ENCODE measurements at places on chromosomes 12 and 14.

DNA sequence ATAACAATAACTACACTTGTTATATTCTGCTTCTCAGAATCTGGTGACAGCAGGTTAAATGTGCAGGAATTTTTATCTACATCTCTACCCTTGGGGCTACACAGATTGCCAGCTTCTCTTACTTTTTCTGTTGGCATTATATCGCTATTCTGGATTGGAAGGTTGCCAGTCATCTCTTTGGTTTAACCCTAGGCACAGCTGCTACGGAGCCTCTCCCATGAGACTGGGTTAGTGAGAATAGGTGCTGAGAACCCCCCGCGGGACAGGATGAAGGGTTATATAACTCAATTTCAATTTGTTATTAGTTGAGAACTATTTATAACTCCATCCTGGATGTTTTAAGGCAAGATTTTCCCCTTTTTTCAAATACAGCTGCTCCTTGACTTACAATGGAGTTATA is 73.1 kb downstream of the ACADS start:
- no peak for DNase-seq
- no peaks in the 10 kb centered on the region for H3K36me3 ChIP-seq
- peaks cover 4% of the 10 kb centered on the region for H3K4me1 ChIP-seq
- no peaks in the 10 kb centered on the region for H3K27me3 ChIP-seq
- H3K27ac ChIP-seq, result no peak overlapping the region

DNA sequence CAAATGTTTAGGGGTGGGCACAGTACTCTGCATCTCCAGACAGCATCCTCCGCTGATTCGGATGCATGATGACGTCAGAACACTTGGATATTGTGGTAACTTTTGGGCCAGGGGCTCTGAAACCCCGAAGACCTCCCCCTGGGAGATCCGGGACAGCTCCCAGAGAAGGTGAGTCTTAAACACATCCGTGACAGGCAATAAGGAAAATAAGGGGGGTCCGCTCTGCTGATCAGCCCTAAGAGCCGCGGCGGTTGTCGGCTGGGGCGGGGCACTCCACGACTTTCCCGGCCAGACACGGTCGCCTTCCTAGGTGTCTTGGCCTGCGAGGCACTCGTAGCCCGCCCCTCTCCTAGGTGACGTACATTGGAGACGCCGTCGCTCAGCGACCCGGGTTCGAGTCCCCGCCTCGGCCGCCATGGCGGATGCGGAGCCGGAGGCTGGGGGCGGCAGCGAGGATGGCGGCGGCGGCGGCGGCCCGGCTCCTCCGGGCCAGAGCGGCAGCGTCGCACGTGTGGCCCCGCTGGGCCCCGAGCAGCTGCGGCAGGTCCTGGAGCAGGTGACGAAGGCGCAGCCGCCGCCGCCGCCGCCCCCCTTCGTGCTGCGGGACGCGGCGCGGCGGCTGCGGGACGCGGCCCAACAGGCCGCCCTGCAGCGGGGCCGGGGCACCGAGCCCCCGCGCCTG is at the start of gene ZNF839:
Gene ZNF839 (plus strand): TSS at position 396 of the 682 bp plus-strand sequence. CDS start 20 bp downstream, at position 416.
- DNase-seq, result peak; percentile 99
- peak within 1 kb of the TSS; percentile 88 for H3K4me3 ChIP-seq
- H3K4me1 ChIP-seq, result no peaks in the 10 kb centered on the region
- H3K36me3 ChIP-seq, result no peaks in the 10 kb centered on the region
- peak within 1 kb of the TSS; percentile 86 for H3K27ac ChIP-seq

GRCh38 chr12:106648736-106649135 is 65.9 kb downstream of the RFX4 start:
- H3K27ac ChIP-seq, result no peak overlapping the region
- no peaks in the 10 kb centered on the region for H3K4me1 ChIP-seq
- H3K4me3 ChIP-seq, result no peak overlapping the region
- no peaks in the 10 kb centered on the region for H3K36me3 ChIP-seq
- DNase-seq, result no peak

DNA sequence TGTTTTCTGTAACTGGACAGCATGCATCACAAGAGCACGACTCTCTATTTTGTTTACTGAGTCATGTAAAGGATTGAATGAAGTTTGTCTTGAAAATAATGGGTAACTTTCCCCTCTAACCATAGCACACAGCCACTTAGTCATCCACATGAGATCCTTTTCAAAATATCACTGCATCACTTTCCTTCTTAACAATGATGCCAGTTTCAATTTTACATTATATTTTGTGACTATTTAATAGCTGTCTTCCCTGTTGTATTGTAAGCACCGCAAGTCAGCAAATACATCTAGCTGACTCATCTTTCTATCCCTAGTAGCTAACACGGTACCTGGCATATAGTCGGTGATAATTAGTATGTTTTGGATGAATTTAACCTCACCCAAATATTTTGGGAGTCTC is 83.3 kb upstream of the PPM1H start:
- H3K27me3 ChIP-seq, result no peaks in the 10 kb centered on the region
- peaks cover 2% of the 10 kb centered on the region for H3K4me1 ChIP-seq
- H3K27ac ChIP-seq, result no peak overlapping the region
- no peaks in the 10 kb centered on the region for H3K36me3 ChIP-seq
- H3K4me3 ChIP-seq, result no peak overlapping the region

DNA sequence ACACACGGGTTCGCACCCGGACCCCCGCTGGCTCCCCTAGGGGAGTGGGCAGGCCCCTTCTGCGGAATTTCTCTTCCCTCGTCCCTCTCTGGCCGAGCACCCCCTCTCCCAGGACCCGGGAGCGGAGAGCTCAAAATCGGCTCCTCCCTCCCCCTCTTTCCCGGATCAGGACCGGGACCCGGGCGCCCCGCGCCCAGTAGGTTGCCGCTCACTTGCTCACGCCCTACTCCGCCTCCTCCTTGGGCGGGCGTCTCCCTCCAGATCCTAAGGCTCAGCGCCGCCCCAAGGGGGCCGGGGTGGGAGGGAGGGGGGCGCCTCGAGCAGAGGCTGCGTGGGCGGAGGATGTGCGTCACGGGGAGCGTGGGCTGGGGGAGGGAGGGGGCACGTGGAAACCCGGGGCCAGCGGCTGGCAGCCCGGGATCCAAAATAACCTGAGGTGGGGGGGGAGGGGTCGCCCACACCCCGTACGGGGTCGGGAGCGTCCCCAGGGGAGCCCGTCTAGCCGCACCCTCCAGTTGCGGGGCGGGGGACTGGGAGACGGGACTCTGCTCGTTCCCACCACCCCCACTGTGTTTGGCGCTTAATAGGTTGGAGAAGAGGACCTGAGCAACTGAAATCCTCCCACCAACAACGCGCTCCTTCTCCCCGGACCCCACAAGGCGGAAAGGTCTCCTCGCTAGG is 1.8 kb upstream of the NAB2 start:
- H3K36me3 ChIP-seq, result no peaks in the 10 kb centered on the region
- H3K4me1 ChIP-seq, result peaks cover 5% of the 10 kb centered on the region
- H3K4me3 ChIP-seq, result peak overlapping the region; percentile 95
- peak; percentile 96 for DNase-seq

- H3K4me3 ChIP-seq, result no peak overlapping the region
- no peak overlapping the region for H3K27ac ChIP-seq
- DNase-seq, result no peak
- no peaks in the 10 kb centered on the region for H3K4me1 ChIP-seq
- H3K27me3 ChIP-seq, result no peaks in the 10 kb centered on the region
Measured at GRCh38 chr14:20866963-20867362, 24.2 kb upstream of the RNASE3 start.

DNA sequence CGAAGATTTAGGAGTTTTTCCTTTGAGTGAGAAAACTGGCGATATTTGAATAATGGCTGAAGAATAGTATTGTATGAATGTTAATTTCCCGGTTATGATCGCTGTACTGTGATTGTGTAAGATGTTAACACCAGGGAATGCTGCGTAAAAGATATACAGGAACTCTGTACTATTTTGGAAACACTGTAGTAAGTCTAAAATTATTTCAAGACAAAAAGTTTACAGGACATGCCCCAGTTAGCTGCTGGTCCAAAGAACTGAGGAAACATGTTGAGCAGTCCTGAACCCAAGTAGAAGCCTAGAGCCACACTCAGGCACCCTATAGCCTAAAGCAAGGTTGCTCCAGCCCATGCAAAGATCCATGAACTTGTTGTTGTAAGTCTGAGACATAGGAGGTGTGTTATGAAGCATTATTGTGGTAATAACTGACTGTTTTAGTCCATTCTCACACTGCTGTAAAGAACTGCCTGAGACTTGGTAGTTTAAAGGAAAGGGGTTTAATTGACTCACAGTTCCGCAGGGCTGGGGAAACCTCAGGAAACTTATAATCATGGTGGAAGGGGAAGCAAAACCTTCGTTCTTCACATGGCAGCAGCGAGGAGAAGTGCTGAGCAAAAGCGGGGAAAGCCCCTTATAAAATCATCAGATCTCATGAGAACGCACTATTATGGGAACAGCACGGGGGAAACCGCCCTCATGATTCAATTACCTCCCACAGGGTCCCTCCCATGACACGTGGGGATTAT is 99.8 kb upstream of the RESF1 start:
- no peaks in the 10 kb centered on the region for H3K27me3 ChIP-seq
- no peaks in the 10 kb centered on the region for H3K36me3 ChIP-seq
- H3K4me1 ChIP-seq, result no peaks in the 10 kb centered on the region
- no peak for DNase-seq
- no peak overlapping the region for H3K4me3 ChIP-seq
- H3K27ac ChIP-seq, result no peak overlapping the region

GRCh38 chr14:68520637-68521556 is 272.0 kb downstream of the ZFP36L1 start:
- no peak overlapping the region for H3K4me3 ChIP-seq
- no peak for DNase-seq
- H3K27ac ChIP-seq, result no peak overlapping the region
- no peaks in the 10 kb centered on the region for H3K36me3 ChIP-seq

DNA sequence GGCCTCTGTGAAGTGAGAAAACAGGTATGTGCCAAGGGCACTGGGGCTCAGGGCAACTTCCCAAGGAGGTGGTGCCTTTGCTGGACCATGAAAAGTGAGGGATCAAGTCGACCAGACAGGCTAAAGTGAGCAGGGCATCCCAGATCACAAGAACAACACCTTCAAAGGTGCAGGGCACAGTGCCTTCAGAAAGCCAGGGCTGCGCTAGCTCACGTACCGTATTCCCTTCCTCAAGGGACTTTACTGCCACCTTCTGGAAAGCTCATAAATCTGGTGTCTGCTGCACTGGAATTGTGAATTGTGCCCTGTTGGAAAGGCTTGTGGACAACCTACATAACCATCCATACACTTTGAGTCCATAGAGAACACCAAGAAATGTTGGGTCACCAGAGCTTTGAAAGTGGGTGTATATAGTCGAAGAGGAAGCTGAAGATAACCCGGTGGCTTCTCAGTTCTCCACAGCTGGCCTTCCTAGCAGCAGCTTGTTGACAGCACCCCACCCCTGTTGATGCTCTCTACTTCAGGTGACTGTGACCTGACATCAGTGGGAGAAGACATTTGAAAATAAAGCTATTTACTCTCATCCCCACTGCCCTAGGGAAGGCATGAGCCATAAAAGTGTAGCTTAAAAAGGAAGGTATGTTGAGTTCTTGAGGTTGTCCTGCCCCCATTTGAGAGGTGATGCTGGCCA is 24.5 kb downstream of the FIGNL2 start:
- no peak overlapping the region for H3K4me3 ChIP-seq
- no peaks in the 10 kb centered on the region for H3K4me1 ChIP-seq
- H3K27me3 ChIP-seq, result no peaks in the 10 kb centered on the region
- no peak overlapping the region for H3K27ac ChIP-seq
- H3K36me3 ChIP-seq, result no peaks in the 10 kb centered on the region

DNA sequence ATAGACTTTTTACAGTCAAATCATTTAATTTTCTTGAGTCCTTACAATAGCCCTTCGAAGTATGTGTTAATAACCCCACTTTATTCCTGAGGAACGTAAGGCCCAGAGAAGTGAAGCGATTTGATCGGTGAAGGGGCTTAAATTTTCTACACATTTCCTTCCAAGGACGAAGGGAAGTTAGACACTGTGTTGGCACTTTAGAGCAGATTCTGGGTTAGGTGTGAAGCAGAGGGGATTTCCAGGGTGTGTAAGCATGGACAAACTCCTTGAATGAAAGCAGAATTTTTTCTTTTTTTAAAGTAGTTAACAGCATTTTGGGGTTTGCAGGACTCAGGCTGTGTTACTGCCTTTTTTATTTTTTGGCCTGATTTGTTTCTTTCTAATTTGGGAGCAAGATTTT is 38.9 kb downstream of the PRORP start:
- H3K4me1 ChIP-seq, result no peaks in the 10 kb centered on the region
- no peaks in the 10 kb centered on the region for H3K27me3 ChIP-seq
- H3K27ac ChIP-seq, result no peak overlapping the region
- H3K36me3 ChIP-seq, result no peaks in the 10 kb centered on the region
- DNase-seq, result no peak

GRCh38 chr14:55707365-55707804 is 127.4 kb downstream of the KTN1 start:
- no peak overlapping the region for H3K4me3 ChIP-seq
- H3K4me1 ChIP-seq, result no peaks in the 10 kb centered on the region
- no peak overlapping the region for H3K27ac ChIP-seq
- no peak for DNase-seq

GRCh38 chr12:22231836-22232235 is 102.7 kb downstream of the ST8SIA1 start:
- no peak for DNase-seq
- no peaks in the 10 kb centered on the region for H3K4me1 ChIP-seq
- no peaks in the 10 kb centered on the region for H3K36me3 ChIP-seq
- no peak overlapping the region for H3K27ac ChIP-seq
- no peaks in the 10 kb centered on the region for H3K27me3 ChIP-seq

DNA sequence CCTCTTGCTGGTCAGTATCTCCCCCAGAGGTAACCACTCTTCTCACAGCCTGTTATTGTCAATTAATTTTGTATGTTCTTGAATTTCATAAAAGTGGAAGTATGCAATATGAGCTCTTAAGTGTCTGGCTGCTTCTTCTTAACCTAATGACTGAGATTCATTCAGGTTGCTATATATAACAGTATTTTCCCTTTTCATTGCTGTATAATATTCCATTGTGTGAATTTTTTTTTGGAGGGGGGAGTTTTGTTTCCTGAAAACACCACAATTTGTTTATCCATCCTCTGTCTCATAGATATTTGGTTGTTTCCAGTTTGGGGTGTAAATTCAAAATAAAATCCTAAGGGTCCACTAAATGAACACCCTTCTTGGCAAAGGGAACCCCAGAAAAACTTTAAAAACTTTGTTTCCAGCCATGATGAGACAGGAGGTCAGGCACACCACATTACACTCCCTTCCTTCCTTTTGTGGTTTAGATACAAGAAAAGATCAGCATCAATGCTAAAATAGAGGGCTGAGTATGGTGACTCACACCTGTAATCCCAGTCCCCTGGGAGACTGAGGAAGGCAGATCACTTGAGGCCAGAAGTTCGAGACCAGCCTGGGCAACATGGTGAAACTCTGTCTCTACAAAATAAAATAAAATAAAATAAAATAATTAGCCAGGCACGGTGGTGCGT is 4.1 kb upstream of the DAO start:
- DNase-seq, result no peak
- H3K27ac ChIP-seq, result no peak overlapping the region
- no peaks in the 10 kb centered on the region for H3K27me3 ChIP-seq

GRCh38 chr14:63573581-63573980 is 30.4 kb upstream of the PPP2R5E start:
- no peaks in the 10 kb centered on the region for H3K27me3 ChIP-seq
- DNase-seq, result no peak
- no peak overlapping the region for H3K27ac ChIP-seq
- H3K36me3 ChIP-seq, result no peaks in the 10 kb centered on the region
- no peaks in the 10 kb centered on the region for H3K4me1 ChIP-seq
- no peak overlapping the region for H3K4me3 ChIP-seq
